PC-3 (cell line): ENCODE measurements at places on chromosomes 12 and 14. TPM values are rescaled to one million over a fixed set of nuclear protein-coding genes. Genes with fewer than 3 reads are reported as not detected.

GRCh38 chr14:50123062-50123461 is 6.7 kb upstream of the VCPKMT start:
- no peak for DNase-seq

GRCh38 chr12:51884676-51885229 is 3.1 kb upstream of the ANKRD33 start:
- DNase-seq, result peak; percentile 49

GRCh38 chr12:115885040-115885690 is 392.3 kb downstream of the MED13L start:
- peak; percentile 47 for DNase-seq

DNA sequence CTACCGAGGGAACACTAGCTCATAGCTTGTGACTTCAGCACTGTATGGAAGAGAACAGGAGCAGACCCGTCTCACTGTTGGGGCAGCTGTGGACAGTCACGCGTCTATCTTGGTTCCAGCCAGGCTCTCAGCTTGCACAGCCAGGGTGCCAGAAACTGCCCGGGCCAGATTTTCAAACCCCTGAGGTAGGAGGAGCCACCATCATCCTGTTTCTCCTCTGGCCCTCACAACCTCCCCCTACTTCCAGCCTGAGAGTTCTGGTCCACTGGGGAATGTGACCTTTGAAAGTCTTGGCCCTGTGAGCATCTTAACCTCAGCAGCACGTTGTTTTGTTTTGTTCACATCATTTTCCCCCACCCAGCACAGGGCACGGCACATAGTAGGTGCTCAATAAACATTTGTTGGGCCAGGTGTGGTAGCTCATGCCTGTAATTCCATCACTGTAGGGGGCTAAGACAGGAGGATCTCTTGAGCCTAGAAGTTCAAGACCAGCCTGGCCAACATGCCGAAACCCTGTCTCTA is 50.4 kb downstream of the PSMA6 start:
- no peak for DNase-seq

DNA sequence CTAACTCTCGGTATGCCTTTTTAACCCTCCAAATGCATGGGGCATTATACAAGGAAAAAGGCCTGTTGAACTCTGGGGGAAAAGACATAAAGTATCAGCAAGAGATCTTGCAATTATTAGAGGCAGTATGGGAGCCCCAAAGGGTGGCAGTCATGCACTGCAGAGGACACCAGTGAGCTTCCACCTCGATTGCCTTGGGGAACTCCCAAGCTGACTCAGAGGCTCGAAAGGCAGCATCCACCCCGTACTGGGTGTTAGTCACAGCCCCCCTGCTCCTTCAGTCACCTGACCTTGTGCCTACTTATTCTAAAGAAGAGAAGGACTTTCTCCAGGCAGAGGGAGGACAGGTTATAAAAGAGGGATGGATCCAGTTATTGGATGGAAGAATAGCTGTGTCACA is 781.4 kb upstream of the TMEM132C start:
- peak; percentile 98 for DNase-seq

DNA sequence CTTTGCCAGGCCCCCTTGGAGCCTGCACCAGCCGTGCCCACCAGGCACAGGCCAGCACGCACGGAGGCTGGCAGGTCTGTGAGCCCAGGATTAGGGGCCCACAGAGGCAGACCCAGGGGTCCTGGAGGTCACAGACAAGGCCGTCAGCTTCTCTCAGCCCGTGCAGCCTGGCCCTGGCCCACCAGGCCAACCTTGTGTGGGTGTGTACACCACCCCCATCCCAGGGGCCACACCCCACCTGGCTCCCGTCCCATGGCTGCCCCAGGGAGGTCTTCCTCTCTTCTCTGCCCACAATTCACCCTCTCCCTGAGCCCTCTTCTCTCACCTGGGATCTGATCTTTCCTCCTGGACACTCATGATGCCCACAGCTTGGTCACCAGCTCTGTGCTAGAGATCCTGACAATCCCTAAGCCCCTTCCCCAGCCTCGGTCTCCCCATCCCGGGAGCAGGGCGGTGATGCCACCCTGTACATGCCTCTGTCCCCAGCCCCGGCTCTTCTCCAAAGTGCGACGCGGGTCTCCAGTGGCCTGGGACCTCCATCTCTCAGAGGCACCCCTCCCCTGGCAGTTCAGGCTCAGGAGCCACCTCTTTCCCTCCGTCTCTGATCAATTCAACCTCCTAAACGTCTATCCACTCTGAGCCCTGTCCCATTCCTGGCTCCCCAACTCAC is 31.1 kb upstream of the GPR132 start:
- no peak for DNase-seq

GRCh38 chr12:73863546-73863945 is 674.1 kb upstream of the ATXN7L3B start:
- peak; percentile 85 for DNase-seq

GRCh38 chr12:85138833-85139232 is 102.7 kb downstream of the LRRIQ1 start:
- peak; percentile 23 for DNase-seq

- no peak for DNase-seq
Measured at GRCh38 chr12:54032086-54032619, 697 bp upstream of the HOXC5 start.

Gene OR10A7
- not detected in 2 replicates for total RNA-seq

Gene FKBP4
- total RNA-seq, result 162 and 188 TPM in 2 replicates

Gene PYGL
- total RNA-seq, result 163 and 174 TPM in 2 replicates

Gene ANKRD33
- total RNA-seq, result not detected in 2 replicates

Gene OTX2
- not detected in 2 replicates for total RNA-seq
